ENCODE measurements at places on chromosomes 7 and 10.

GRCh38 chr10:82071231-82071630 is 196.2 kb downstream of the NRG3 start:
- no peak for DNase-seq

- no peak for DNase-seq
These were observed 233.6 kb upstream of the PPP1R3A start for GRCh38 chr7:114152314-114152938.

GRCh38 chr10:13376297-13376696 is 28.2 kb upstream of the SEPHS1 start:
- no peak for DNase-seq

DNA sequence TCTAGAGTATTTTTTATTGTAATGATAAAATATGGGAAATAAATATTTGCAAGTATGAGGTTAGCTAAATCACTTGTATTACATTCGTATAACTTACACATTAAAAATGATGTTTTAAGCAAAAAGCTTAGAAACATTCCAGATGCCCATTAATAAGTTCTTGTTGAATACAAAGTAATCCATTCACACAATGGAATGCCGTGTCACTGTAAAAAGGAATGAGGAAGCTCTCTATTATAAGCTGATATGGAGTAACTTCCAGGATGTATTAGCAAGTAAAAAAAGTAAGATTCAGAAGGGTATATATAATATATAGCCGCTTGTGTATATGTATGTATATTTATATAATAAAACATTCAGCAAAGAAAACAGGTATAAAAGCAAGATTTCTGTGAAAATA is 412.8 kb upstream of the MTPN start:
- no peak for DNase-seq

- no peak for DNase-seq
These were observed 164.6 kb downstream of the PKD1L1 start for GRCh38 chr7:47783456-47784223.

- no peak for DNase-seq
These were observed 46.5 kb downstream of the DLD start for GRCh38 chr7:107937531-107937930.

GRCh38 chr7:14759785-14760184 is 142.8 kb downstream of the DGKB start:
- no peak for DNase-seq

GRCh38 chr10:6999232-6999925 is 411.5 kb downstream of the SFMBT2 start:
- DNase-seq = no peak

GRCh38 chr10:43802988-43803696 is 154.5 kb upstream of the ZNF32 start:
- DNase-seq = no peak

- no peak for DNase-seq
These were observed 41.7 kb upstream of the OPALIN start for GRCh38 chr10:96400465-96400864.

DNA sequence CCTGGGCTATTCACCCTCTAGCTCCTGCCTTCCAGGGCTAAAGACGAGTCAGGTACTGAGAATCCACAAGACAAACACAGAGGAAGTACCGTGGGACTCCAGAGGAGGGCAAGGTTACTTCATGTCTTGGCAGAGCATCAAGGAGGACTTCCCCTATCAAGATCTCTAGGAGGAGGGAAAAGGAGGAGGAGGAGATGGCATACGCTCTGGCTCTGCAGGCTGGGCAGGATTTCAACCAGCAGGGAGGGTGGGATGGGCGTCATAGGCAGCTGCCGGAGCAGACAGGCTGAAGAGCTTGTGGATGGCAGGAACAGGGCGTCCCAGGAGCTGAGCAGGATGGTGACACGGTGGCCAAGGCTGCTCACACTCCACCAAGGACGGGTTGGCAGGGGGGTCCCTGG is 21.3 kb downstream of the MDH2 start:
- DNase-seq = no peak

DNA sequence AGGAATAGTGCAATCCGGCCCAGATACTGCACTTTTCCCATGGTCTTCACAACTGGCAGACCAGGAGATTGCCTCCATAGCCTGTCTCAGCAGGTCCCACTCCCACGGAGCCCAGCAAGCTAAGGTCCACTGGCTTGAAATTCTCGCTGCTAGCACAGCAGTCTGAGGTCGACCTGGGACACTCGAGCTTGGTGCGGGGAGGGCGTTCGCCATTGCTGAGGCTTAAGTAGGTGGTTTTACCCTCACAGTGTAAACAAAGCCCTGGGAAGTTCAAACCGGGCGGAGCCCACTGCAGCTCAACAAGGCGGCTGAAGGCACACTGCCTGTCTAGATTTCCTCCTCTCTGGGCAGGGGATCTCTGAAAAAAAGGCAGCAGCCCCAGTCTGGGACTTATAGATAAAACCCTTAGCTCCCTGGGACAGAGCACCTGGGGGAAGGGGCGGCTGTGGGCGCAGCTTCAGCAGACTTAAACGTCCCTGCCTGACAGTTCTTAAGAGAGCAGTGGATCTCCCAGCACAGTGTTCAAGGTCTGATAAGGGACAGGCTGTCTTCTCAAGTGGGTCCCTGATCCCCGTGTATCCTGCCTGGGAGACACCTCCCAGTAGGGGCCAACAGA is 293.5 kb upstream of the GALNT17 start:
- no peak for DNase-seq

DNA sequence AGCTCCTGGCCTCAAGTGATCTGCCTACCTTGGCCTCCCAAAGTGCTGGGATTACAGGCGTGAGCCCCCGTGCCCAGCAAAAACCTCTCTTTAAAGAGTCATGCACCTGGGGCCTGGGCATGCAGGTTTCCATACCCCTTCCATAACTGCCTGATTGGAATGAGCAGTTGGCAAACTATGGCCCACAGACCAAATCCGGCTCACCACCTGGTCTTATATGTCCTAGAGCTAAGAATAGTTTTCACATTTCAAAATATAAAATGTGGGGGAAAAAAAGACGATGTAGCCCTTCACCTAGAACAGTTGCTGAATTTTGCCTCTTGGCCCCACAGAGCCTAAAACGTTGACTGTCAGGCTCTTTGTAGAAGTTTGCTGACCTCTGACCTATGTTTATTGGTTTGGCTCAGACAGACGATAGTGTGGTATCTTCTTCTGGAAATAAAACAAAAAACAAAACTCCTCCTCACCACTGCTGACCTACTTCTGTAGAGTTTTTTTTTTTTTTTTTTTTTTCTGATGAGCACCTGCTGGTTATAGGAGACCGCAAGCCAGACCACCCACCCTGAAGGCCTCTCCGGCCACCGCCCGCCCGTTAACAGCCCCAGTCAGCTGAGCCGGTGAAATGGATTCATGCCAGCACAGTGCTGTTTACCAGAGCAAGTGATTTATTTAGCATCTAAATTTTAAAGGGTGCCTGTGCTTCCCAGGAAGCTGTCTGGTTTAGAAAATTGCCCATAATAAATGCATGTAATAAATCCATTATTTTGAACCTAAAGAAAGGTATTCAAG is 33.5 kb upstream of the SFRP5 start:
- no peak for DNase-seq

DNA sequence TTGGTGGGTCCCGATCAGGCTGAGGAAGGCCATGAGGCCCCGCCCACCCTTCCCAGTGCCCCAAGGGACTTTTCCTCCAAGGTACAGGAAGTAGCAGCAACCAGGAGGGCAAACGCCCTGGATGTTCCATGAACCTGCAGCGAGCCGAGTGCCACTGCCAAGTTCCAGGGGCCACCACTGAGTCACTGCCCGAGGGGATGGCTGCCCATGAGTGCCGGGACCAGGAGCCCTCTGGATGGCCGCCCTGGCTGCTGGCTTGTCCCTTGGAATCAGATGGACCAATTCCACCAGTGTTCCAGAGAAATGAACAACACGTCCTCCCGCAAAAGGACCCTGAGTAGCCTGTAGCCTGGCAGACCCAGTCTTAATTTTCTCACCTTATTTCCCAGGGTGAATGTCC is 74.2 kb downstream of the ZRANB1 start:
- DNase-seq = no peak

DNA sequence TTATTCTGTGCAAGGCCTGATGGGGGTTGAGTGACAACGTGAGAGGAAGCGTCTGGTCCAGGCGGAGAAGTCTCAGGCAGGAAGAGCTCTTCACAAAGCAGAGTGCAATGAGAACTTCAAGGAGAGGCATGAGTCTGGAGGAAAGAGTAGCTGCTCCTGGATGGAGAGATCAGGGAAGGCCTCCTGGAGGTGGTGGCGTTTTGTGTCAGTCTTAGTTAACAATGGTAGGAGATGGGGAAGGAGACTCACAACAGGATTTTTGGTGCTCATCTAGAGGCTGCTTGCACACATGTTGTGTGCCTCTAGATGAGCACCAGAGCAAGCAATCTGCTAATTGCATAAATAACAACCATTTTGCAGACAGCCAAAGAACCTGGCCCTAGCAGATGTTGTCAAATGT is 442.8 kb upstream of the PODXL start:
- DNase-seq = no peak

DNA sequence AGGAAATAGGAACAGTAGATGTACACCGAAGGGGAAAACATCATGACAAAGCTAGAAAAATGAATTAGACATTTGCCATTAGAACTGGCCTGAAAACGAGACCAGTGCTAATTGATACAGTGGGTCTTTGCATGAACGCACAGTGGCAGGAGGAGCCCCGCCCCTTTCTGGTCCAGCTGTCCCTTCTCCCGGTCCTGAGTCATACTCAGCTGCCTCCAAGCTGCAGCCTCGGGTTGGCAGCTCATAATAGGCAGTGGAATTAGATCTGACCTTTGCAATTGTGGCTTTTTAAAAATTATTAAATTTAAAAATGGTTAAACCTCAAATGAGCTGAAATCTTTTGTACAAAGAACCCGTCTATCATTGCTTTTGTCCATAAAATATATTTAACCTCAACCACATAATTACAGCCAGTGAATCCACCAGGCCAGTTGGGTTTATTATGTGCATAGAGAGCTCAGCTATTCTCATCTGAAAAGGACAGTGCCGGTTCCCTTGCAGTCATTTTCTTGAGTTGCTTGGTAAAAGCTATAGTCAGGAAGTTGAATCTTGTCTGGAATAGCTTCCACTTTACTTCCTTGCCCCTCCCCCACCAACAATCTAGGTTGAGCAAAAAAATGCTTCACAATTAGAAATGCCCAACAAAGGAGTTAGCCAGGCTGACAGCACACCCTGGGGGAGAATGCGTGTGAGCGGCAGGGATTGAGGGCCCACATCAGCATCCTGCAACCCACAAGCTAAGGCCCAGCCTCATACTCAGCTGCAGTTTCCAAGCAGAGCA is 147.1 kb downstream of the BUB3 start:
- DNase-seq = no peak

- no peak for DNase-seq
These were observed 896.9 kb downstream of the CCSER2 start for GRCh38 chr10:85225311-85225710.

- DNase-seq = no peak
These were observed 922 bp downstream of the CXCL12 start for GRCh38 chr10:44383749-44384600.

DNA sequence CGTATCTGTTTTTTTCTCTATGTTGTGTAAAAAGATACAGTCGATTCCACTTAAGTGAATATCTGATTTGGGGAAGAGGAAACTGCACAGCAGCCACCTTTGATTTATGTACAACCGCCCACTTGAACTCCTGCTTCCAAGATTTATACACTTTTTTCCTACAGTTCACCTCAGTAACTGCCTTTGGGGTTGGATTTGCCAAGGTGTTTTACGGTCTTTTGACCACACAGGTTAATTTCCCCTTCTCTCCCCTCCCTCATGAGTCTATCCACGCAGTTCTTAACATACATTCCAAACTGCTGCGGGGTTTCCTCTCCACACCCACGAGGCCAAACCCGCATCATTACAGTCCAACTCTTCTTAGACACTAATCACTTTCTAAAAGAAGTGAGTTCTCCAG is 277.0 kb downstream of the USP6NL start:
- DNase-seq = no peak

Data from central memory CD4-positive, alpha-beta T cell (primary cell).